ENCODE measurements at places on chromosomes 7 and 10.
A peak's percentile ranks its signal among the peaks of the same experiment; 100 is the strongest.

DNA sequence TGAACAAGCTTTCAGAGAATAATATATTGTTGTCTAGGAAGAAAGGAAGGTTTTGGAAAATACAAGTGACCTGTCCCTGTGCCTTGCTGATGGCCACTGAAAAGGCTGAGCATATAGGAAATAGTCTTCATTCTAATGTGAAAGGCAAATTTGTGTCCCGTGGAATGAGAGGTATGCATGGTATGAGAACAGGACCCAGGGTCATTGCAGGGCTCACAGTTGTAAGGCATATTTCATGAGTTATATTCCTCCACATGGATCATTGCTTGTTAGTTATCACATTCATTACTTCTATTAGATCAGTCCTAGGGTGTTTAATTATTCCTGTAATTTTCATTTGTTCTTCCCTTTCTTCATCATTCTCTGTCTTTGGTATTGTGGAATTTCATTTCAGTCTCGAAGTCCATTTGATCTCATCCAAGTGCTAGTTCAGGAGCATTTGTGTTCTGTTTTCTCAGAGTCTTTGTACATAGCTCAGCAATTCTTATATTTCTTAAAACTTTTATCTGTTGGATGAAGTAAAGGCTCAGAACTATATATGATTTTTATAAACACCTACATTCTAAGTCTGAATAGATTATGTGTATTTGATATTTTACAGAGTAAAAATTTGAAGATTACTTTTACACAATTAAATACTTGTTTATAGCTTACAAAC lies 39.4 kb upstream of the ARHGAP21 start:
- peak; percentile 46 for DNase-seq

- DNase-seq: peak; percentile 17
Measured at GRCh38 chr7:46871516-46871915, 710.4 kb downstream of the TNS3 start.

GRCh38 chr10:72107325-72108003 lies 19.1 kb upstream of the SPOCK2 start:
- no peak for DNase-seq

DNA sequence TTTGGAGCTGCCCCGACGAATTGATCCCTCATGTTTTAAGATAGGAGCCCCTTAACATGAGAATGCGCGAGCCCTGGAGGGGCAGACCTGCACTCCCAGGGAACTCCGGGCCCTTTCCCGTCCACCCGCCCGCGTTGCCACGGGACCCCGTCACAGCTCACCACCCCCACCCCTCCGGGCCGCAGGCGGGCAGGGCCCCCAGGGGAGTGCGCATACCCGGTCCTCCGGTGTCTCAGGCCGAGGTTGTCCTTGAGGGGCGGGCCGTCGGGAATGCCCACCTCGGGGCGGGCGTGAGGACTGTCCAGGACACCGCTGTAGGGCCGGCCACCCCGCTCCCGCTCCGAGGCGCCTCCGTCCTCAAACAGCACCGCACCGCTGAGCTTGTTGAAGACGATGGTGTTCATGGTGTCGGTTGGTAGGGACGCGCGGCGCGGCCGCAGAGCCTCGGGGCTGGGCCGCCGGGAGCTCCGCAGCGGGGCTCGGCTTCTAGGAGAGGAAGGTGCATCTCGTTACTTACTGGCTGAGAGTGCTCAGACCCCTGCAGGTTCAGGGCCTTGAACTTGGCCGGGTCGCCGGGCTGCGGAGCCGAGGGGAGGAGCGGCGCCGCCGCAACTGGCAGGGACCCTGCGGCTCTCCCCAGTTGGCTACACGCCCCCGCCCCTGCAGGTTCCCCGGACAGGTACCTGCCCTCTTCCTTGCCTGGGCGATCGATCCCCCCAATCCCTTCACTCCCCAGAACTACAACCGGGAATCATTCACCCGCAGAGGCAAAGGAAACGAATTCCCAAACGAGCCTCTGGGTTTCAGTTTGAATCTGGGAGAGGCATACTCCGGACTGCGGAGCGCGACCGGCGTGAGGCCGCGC lies 2.4 kb downstream of the MKX start:
- DNase-seq: peak; percentile 74

GRCh38 chr7:28104811-28105210 lies 75.8 kb downstream of the JAZF1 start:
- no peak for DNase-seq

- no peak for DNase-seq
Measured at GRCh38 chr10:11586170-11586569, 25.3 kb downstream of the USP6NL start.

GRCh38 chr7:148483515-148484308 lies 106.9 kb upstream of the C7orf33 start:
- DNase-seq: no peak

GRCh38 chr10:90167174-90168064 lies 466.0 kb downstream of the KIF20B start:
- DNase-seq: no peak

- no peak for DNase-seq
Measured at GRCh38 chr10:69067189-69067588, 20.7 kb upstream of the SRGN start.

GRCh38 chr10:621981-622740 lies 67.3 kb downstream of the DIP2C start:
- peak; percentile 78 for DNase-seq

DNA sequence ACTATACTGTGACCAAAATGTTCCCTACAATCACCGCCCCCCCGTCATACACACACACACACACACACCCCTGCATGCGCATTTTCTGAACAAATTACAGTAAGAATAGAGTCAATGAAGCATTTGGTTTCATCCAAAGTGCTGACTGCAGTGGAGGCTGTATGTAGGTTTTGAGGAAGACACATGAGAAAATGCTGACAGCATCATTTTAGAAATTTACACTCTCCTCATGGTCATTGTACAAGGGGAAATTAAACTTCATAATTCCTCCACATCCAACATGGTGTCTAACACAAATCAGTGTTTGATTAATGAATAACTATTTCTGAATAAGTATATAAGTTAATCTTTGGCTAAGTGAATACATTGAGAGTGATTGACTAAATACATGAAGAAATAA lies 1126.8 kb upstream of the PHF14 start:
- DNase-seq: no peak

- no peak for DNase-seq
Measured at GRCh38 chr10:128907155-128907941, 559.7 kb upstream of the MGMT start.

GRCh38 chr10:17143055-17143690 lies 13.6 kb upstream of the CUBN start:
- DNase-seq: no peak

DNA sequence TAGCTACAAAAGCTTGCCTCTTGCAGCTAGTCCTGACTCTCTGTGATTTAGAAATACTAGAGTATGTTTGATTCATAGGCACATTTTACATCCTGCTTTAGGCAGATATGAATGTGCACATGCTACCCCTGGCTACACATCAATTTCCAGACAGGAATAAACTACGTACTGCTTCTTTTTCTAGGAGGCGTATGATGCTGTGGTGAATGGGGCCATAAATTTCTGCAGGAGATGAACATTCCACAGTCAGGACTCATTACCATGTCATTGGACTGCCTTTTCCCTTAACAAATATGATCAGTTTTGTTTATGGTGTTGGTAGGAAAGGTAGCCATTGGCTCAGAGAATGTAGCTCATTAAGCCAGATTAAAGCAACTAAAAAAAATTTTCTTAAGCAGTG lies 50.1 kb upstream of the IFRD1 start:
- DNase-seq: no peak

GRCh38 chr10:117818721-117819120 lies 228.0 kb downstream of the RAB11FIP2 start:
- no peak for DNase-seq

GRCh38 chr10:60031664-60032063 lies 125.3 kb upstream of the CCDC6 start:
- no peak for DNase-seq

All from eye (tissue), 1 donor.